CD4-positive, alpha-beta T cell treated with Interleukin-12 subunit alpha and Interleukin-12 subunit beta, for 1 hour (primary cell): ENCODE measurements at places on chromosomes 3 and 15.

GRCh38 chr15:94306700-94307650, 75.6 kb downstream of the MCTP2 start:
- peak; percentile 41 for DNase-seq

GRCh38 chr3:187434524-187434923, 66.3 kb downstream of the RTP4 start:
- DNase-seq: no peak

DNA sequence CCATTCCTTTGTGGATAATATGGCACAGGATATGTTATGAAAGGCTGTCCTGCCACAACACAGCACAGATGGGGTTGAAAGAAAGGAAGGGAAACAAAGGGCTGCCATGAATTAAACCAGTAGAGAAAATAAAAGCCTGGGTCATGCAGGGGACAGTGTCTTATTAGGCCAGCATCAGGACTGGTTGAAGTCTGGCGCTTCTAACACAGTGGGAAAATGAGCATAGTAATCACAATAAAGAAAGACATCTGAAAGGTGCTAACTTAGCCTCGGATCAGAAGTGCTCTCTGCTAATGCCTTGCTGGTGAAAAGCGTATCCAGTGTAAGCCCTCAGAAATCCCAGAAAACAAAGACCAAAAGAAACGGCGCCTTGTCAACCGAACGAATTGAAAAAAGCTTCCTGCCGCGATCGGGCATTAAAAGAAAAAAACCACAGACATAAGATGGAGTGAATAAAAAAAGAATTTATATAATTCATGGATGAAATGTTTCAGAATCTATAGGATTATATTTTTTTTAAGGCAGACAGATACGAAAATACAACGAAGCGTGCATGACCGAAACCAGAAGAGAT, 566 bp upstream of the MKRN3 start:
- no peak for DNase-seq

DNA sequence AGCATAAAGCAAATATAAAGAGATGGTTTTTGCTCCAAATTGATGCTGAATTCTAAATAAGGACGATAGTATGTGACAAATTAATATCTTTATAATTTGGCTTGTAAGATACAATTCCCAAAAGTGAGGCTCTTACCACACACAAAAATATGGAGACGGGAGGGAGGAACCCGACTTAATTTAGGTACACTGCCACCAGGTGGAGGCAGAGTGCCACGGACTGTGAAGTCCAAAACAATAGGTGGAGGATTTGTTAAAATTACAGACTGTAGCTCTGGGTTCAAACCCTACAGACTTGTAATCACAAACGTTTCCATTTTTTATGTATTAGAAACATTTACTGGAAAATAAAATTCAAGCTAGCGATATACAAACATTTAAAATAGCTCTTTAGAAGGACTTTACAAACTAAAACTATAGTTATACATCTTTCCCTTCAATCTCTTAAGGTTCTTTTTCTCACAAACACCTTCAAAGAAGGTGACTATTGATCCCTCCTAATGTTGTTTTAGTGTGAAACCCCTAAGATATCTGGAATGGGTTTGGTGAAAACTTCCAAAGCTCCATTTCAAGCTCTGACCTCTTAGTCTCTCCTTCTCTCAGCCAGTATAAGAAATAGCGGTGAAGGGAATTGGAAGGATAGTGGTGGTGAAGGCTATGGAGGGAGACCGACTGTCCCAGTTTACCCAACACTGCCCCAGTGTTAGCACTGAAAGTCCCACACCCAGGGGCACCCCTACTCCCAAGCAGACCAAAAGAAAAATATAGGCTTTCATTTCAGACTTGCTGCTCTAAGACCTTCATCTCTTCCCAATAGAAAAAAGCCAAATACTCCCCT, 89.7 kb downstream of the AQP9 start:
- DNase-seq: peak; percentile 67

- DNase-seq: no peak
Measured at GRCh38 chr3:143924522-143925285, 46.9 kb upstream of the DIPK2A start.
